Activated naive CD4-positive, alpha-beta T cell treated with anti-CD3 and anti-CD28 coated beads, Interleukin-2, amount 50 U/mL, for 72 hours (primary cell): ENCODE measurements at places on chromosomes 5 and 9.

DNA sequence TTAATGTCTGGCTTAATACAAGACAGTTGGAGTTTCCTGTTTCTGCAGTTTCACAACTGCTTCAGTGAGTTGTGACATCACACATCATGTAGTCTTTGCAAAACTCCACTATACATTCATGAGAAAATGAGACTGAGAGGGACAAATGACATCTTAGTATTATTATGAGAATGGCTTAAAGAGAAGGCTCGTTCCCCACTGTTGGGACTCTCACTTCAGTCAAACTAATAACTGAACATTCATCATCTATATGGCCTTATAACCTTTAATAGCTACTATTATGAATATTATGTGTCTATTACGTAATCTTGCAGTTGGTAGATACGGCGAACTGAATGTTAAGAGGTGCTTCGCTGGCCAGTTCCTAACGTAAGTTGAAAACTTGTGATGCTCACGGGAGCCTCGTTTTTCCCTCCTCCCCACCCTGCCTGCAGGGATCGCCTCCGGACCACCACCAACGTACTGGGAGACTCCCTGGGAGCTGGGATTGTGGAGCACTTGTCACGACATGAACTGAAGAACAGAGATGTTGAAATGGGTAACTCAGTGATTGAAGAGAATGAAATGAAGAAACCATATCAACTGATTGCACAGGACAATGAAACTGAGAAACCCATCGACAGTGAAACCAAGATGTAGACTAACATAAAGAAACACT is 79.4 kb downstream of the SLC1A3 start:
- DNase-seq, result no peak

- no peak for DNase-seq
Measured at GRCh38 chr9:8651846-8652215, 852.3 kb upstream of the DMAC1 start.

DNA sequence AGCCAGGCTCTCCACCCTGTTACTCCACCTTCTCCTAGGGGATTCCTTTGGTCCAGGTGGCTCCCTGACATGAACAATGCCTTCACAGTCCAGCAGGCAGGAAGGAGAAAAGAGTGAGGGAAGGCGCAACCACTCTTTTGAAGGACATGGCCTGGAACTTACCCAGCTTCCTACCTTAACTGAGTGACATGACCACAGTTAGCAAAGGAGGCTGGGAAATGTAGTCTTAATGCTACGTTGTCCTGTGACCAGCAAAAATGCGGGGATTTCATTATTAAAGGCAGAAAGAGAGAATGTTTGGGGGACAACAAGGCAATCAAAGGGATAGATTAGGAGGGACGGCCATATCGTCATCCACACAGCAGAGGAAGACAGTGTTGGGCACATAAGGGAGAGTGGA is 100.3 kb upstream of the ERCC6L2 start:
- DNase-seq, result no peak

- no peak for DNase-seq
Measured at GRCh38 chr9:105881654-105882349, 187.5 kb downstream of the TMEM38B start.

DNA sequence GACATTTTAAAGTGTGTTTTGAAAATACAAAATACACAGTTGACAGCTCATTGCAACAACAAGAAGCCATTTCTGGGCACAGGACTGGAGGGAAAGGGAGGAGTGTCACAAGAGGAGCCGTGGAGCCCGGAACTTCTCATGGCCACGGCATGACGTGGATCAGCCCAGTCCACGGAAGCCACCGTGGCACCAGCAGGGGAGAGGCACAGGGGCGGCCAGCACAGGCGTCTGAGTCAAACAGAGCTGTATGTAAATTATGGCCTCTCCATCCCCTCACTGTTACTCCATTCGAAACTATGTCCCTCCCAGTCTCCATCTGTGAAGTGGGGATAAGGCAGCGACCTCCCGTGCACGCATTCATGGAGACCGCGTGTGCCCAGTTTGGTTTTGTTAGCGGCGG is 165.6 kb upstream of the IRX2 start:
- DNase-seq, result no peak

DNA sequence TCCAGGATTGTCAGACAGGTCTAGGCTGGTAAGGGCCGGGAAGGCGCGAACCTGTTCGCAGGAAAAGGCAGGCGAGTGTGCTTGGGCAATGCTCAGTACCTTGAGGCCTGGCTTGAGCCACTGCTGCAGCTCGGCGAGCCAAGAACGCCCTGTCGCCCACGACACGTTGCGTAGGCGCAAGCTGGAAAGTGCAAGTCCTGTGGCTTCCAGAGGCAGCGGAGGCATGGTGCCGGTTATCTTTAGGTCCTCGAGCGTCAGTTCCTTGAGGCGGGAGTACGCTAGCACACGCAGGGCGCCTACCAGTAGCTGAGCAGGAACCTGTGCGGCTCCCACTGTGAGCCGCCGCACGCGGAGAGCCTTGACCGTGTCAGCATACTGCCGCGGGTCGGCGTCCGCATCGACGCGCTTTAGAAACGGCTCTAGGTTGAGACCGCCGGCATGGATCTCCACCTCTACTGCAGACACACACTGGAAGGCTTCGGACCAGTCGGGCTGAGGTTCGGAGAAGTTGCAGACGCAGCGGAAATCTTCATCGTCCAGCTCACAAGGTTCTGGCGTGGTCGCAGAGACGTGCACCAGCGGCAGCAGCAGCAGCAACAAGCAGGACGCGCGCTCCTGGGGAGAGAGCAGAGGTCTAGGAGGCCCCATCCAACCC is 482 bp downstream of the CD14 start:
- peak; percentile 68 for DNase-seq

- DNase-seq, result no peak
Measured at GRCh38 chr9:134444038-134444315, 117.7 kb downstream of the RXRA start.

GRCh38 chr5:177371120-177372033 is 12.9 kb upstream of the SLC34A1 start:
- DNase-seq, result no peak
